ENCODE measurements at places on chromosomes 16 and 17.

GRCh38 chr16:54026456-54026855 lies 260.1 kb downstream of the IRX3 start:
- no peak for DNase-seq

GRCh38 chr17:50583641-50584040 lies 23.1 kb downstream of the CACNA1G start:
- peak; percentile 58 for DNase-seq

- no peak for DNase-seq
Observed at GRCh38 chr16:10907757-10908045, 30.7 kb downstream of the CIITA start.

DNA sequence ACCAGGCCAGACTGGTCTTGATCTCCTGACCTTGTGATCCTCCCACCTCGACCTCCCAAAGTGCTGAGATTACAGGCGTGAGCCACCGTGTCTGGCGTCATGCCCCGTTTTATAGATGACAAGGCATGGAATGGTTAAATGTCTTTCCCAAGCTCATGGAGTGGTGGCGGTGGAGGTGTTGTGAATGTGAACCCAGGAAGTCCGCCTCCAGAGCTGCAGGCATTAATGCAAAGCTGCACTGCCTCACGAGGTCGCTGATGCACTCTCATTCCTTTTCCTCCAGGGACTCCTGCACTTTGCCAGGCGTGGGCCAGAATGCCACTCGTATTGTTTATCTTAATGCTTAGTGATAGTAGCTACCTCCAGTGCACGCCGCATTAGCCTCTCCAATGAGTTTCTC lies 149.6 kb downstream of the WWOX start:
- DNase-seq = peak; percentile 62

DNA sequence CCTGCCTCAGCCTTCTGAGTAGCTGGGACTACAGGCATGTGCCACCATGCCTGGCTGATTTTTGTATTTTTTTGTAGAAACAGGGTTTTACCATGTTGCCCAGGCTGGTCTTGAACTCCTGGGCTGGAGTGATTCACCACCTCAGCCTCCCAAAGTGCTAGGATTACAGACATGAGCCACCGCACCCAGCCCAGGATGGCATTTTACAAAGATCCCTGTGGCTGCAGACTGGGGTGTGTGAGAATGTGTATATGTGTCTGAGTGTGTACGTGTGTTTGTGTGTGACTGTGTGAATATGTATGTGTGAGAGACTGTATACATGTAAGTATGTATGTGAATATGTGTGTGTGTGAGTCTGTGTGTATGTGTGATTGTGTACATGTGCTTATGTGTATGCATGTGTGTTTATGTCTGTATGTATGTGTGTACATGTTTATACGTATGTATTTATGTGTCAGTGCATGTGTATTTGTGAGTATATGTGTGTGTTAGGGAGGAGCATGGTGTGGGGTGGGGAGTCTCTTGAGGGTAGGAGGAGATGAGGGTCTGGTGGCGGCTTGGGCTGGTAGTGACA lies 17.0 kb downstream of the RPTOR start:
- DNase-seq = no peak

GRCh38 chr17:64148017-64148631 lies 18.2 kb upstream of the ERN1 start:
- DNase-seq = peak; percentile 96

DNA sequence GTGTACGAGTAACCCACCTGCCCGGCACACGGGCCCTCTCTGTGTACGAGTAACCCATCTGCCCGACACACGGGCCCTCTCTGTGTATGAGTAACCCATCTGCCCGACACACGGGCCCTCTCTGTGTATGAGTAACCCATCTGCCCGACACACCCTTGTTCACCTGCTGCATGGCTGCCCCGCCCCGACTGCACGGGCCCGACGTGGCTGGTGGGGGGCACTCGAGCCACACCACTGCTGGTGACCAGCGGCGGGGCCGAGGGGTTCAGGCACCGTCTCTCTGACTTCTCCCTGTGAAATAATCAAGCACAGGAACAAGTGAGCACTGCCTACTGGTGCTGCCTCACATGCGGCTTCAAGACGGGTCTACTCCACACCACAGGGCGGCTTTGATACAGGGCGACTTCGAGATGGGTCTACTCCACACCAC lies 22.1 kb downstream of the MAP1LC3B start:
- no peak for DNase-seq

DNA sequence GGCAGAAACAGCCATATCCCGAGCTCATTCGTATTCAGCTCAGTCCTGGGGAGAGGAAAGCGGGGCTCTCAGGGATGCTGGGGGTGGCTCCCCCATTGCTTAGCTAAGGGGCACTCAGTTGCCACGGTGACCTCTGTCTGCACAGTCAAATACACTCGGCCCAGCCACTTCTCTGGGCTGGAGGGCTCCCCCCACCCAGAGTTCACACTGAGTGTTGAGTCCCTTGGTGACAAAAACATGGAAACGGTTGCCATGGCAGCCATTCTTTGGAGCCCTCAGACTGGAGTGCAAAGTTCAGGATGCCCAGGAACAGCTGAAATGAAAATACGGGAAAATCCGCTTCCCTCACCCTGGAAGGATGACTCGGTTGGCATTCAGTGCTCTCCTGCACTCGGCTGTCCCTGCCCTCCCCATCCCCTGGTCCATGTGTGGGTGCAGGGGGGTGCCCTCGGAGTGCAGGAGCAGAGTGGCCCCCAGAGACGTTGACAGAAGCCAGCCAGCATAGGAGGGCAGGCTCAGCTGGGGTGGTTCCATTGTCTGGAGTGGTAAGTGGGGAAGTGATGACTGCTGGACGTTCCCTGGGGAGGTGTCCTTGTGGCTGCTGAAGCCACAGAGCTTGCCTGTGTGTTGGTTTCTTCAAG lies 216.5 kb downstream of the NTN1 start:
- no peak for DNase-seq

DNA sequence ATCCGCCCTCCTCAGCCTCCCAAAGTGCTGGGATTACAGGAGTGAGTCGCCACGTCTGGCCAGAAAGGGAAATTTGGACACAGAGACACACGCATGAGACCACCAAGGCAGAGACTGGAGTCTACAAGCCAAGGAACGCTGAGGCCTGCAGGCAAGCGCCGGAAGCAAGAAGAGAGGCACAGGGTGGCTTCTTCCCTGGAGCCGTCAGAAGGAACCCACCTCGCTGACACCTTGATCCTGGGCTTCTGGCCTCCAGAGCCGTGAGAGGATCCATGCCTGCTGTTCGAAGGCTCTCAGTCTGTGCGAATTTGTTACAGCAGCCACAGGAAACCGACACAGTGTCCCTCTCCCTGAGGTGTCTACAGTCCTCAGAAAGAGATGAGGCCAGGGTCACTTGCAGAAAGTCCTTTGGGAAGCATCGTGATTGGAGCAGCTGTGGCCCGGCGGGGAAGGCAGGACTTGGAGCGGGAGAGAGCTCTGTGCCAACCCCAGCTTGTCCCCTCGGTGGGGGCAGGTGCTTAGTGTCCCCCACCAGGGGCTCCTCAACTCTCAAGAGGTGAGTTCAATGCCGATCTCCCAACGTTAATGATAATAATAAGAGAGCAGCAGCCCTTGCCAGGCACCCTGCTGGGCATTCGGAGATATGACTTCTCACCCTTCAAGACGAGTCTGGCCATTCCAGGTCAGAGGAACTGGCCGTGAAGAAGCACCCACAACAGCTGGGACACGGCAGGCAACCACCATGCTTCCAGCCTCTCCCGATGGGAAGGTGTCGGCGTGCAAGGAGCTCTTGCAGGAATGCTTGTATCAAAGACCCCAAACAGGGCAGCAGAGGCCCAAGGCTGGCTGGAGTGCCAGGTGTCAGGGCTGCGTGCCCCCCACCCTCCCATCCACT lies 68.4 kb upstream of the TNRC6C start:
- DNase-seq = no peak

DNA sequence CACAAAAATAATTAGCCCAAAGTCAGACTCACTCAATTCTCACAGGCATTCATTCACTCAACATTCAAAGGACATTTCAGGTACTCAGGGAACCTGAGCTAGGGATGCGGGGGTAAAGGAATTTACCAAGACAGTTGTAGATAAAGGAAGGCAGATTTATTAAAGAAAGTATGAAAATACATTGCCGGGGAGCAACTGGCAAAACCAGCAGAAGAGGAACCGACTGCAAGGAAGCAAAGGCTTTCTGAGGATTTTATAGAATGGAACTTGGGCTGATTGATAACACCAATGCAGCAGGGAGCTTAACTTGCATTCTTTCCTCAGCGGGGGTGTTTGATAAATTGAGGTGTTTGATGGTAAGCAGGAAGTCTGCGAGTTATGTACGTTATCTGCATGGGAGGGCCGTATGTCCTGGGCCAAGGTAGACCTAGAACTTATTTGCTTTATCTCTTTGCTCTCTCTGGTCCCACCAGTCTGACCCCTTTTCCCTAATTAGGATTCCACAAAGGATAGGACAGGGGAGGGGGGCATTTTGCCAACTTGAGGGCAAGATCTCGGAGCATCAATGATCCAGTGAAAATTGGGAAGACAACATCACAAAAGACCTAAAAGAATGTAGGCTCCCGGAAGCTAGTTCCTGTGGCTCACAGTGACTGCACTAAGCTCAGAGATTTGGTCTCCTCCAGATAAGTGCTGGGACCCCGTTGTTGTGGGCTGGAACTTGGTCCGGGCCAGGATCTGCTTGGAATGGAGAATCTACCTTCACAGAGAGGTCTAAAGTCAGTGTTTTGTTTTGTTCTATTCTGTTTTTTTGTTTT lies 5.8 kb upstream of the MT3 start:
- no peak for DNase-seq

DNA sequence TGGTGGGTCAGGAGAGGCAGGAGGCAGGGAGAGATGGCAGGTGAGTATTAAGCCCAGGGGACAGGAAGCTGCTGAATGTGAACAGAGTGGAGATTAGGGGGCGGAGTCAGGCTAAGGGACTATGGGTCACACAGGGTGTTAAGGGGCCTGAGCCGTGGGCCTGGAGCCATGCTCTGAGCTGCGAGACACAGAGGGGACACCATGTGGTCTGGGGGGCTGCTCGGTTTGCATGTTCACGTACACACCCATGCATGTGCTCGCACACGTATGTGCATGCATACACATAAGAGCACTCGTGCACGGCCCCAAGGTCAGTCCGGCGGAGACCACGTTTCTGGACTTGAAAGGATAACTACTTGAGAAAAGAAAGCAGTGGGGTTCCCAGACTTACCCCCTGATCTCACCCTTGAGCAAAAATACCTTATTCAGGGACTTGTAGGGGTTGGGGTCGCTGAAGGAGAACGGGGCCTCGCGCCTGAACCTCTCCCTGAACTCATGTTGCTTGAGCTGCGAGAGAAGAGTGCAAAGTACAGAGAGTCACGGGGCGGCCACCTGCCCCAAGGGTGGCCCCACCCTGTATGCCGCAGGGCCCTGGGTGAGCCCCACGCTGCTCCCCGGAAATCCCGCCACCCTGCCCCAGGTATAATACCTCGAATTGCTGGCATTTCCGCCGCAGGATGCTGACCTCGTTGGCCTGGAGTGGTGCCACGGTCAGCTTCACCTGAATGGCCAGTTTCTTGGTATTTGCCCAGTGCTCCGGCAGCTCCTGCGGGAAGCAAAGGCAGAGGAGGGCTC lies 50.8 kb downstream of the DNAH17 start:
- DNase-seq = peak; percentile 84

DNA sequence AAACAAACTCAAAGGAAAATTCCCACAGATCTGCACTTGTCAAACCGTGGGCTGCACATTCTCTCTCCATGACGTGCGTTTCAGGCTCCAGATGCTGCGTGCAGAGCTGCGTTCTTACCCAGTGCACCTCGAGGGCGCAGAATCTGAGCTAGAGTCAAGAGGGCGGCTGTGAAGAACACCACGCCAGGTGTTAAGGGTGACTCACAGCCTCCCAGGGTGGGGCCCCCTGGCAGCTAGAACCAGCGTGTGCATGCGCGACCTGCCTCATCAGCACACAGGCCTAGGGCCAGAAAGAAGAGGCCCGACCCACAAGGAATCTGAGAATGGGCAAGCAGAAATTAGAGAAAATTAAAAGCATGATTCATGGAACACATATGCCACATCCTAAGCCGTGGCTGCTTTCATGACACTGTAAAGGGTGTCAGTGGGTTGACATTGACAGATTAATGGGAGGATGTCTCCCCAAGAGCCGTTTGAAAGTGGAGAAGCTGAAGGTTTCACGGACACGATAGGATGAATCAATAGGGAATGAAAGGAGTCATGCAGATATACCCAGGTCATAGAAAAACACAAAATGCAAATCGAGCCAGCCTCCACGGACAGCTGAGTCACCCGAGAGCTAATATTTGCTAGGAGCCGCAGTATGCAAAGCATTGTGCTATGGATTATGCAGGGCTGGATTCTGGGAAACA lies 29.0 kb downstream of the MARCHF10 start:
- DNase-seq = peak; percentile 45

GRCh38 chr16:83953796-83954576 lies 946 bp downstream of the OSGIN1 start:
- peak; percentile 51 for DNase-seq

- no peak for DNase-seq
Observed at GRCh38 chr17:41196068-41196467, 6.4 kb downstream of the KRTAP9-1 start.

DNA sequence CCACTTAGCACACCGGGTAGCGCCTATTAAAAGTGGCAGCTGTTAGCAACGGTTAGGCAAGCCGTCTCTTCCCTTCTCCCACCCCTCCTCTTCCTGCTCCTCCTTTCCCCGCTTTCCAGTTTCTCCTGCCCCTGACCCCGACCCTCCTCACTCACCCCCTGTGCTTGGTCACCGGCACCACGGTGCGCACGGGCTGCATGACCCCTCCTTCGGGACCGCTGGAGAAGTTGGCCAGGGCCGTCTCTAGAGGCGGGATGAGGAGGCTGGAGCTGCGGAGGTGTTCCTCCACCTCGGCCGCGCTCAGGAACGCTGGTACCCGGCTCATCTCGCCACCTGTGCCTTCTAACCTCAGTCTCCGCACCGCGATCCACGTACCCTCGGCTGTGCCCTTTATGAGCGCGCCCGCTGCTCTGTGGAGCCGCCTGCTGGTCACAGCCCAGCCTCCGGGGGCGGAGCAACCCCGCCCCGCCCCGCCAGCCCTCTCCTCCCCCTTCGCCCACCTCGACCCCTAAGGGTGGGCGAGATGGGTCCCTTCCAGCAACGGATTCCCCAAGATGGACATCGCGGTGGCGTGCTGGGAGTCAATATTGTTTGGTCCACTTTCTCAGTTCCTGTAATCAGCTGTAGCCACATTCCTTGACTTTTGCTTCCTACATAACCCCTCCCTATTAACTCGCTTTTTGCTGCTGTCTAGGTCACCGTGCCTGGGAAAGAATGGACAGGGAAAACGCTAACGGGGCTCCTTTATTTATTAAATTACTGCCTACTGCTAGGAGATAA lies at the start of gene CRYM:
CRYM (minus strand) TSS at position 364 of the 780 bp plus-strand sequence; CDS start at position 325, 39 bp downstream.
- DNase-seq = peak; percentile 66

DNA sequence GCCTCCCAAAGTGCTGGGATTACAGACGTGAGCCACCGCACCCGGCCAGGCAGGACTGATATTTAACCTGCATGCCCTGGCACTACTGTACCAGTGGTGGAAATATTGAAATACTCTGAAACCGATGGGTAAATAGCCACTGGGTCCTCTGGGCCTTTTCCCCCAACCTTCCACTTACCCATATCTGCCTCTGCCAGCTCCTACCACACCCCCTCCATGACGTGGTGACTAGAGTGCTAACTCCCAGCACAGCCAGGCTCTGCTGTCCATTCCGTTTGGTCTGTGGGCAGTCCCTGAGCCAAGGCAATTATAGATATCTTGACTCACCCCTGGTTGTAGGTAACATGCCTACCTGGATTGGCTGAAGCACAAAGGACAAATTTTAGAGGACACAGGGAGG lies 187.8 kb downstream of the PRKCB start:
- no peak for DNase-seq

Data from NCI-H82 (cell line).